B cell (primary cell): ENCODE measurements at places on chromosomes 1 and 21.

DNA sequence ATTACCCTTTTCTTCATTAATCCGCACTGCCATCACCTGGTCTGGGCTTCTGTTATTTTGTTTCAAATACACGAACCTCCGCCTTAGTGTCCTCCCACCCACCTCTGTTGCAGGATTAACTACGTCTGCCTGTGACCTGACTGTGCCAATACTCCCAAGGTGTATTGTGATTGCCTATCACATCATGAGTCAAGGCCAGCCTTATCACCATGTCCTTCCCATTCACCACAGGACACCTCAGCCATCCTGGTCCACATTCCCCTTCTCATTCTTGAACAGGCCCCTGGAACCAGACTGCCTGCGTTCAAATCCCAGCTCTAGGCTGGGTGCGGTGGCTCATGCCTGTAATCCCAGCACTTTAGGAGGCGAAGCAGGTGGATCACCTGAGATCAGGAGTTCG lies 14.4 kb downstream of the F11R start:
- DNase-seq, result no peak

DNA sequence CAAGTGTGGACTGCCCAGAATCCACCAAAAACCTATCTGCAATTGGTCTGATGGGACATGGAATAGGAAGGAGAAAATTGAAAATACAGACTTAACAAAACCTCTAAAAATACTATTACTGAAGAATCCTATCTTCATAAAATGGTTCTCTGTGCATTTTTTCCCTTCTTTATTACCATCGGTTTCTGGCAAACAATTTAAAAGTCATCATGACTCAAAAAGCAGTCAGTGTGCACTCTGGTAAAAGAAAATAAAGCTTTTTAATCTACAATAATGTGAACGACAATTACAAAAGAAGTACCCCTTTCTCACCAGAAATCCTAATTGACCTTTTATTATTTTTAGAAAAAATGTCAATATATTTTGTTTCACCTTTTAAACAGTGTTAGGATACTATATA lies 186.3 kb downstream of the TPR start:
- no peak for DNase-seq

- no peak for DNase-seq
Observed at GRCh38 chr1:178564086-178564782, 51.3 kb downstream of the TEX35 start.

- no peak for DNase-seq
Observed at GRCh38 chr1:168433238-168433637, 110.6 kb downstream of the XCL2 start.

DNA sequence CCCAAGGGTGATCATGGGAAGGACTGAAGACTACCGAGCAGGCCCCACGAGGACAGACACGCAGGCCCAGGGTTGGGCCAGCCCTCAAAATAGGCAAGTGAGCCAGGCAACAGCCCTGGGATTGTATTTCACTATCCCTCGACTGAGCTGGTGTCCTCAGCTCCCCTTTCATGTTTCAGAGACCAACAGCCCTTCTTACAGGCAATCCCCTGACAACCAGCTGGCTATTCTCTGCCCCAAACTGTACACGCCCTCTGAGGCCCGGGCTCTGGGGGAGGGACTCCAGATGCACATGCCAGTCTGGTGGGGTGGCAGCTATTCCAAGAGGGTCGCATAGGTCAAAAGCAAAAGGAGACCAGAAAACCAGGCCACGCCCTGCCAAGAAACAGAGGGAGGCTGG lies 243.0 kb downstream of the TOMM20 start:
- no peak for DNase-seq

DNA sequence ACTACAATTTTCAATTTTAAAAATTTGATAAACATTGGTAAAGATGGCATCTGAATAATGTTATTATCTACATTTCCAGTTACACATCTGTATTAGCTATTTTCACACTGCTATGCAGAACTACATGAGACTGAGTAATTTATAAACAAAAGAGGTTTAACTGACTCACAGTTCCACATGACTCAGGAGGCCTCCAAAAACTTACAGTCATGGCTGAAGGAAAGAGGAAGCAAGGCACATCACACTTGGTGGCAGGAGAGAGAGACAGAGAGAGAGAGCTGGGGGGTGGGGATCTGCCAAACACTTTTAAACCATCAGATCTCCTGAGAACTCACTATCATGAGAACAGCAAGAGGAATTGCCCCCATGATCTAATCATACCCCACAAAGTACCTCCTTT lies 850.0 kb downstream of the LTN1 start:
- no peak for DNase-seq

- DNase-seq, result no peak
Observed at GRCh38 chr1:162734047-162734446, 56.5 kb upstream of the HSD17B7 start.

GRCh38 chr1:59766227-59766855 lies 48.4 kb upstream of the HOOK1 start:
- DNase-seq, result no peak

DNA sequence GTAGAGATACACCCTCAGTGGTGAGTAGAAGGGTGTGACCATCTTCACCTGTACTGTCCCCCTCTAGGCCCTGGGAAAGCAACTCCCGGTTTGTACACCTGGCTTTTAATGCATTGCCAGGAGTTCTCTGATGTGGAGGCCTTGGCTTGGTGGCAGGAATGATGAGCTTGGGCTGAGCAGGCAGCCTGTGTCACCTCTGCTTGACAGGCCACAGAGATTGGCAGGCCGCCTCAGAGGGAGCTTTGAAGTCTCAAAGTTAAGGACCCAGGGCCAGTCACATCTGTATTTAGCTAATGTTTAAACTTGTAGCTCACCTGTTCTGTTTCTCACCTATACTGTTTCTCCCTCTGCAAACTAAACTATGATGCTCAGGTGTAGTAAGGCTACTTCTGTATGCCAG lies 28.5 kb downstream of the HUNK start:
- no peak for DNase-seq

DNA sequence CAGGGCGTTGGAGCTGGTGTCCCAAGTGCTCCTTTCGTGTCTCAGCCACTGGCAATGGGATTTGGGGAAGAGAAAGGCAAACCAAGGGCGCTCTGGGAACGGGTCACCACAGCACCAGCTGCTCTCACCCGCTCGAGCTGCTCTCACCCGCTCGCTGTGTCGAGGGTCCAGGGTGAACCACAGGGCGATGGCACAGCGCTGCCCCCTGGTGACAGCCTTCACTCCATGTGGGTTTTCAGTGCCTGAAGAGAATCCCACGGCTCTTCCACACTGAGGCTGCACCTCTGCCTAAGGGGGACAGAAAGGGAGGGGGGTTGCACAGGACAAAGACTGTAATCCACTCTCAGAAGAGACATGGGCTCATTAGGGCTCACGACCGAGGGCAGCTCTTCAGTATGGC lies 7.1 kb upstream of the CLDN19 start:
- DNase-seq, result peak; percentile 56

GRCh38 chr1:212285685-212286555 lies 710 bp downstream of the PPP2R5A start:
- peak; percentile 85 for DNase-seq

- no peak for DNase-seq
Observed at GRCh38 chr1:234901491-234902049, 227.1 kb downstream of the TOMM20 start.

DNA sequence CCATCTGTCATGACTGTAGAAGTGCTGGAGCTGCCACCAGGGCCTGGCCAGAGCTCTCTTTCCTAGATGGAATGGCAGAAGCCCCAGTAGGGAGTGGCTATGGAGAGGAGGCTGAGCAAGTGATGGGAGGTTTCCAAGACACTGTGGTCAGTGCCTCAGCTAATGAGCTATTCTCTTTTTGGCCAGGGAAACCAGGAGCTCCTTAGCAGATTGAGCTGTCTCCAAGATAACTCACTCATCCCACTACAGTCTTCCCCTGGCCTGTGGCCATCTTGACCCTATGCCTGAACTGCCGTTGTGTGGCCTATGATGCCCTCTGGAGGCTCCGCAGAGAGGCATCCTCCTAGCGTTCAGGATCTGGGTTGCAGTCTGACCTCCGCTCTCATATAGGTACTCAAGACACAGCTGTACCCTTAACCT lies 60.5 kb downstream of the ERI3 start:
- no peak for DNase-seq

GRCh38 chr21:14541841-14542490 lies 4.1 kb downstream of the SAMSN1 start:
- peak; percentile 55 for DNase-seq

- DNase-seq, result no peak
Observed at GRCh38 chr1:87213135-87213515, 115.6 kb upstream of the LMO4 start.

GRCh38 chr1:244361764-244362473 lies 89.8 kb downstream of the ADSS2 start:
- no peak for DNase-seq

DNA sequence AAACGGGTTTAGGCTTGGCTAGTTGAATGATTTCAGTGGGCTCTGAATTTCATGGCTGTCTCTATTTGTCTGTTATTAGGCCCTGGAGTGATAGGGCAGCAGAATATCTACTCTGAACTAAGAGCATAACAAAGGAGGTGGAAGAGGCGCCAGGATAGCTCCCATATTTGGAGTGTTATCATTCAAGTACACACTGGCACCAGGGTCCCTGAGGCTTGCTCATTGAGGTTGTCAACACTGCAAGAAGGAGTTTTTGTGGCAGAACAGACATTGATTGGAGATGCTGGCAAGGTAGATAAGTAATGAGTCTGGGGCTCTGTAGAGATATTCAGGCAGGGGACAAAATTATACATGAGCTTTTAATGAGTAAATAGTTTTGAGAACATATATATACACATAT lies 1748.4 kb downstream of the MRPL39 start:
- DNase-seq, result no peak

DNA sequence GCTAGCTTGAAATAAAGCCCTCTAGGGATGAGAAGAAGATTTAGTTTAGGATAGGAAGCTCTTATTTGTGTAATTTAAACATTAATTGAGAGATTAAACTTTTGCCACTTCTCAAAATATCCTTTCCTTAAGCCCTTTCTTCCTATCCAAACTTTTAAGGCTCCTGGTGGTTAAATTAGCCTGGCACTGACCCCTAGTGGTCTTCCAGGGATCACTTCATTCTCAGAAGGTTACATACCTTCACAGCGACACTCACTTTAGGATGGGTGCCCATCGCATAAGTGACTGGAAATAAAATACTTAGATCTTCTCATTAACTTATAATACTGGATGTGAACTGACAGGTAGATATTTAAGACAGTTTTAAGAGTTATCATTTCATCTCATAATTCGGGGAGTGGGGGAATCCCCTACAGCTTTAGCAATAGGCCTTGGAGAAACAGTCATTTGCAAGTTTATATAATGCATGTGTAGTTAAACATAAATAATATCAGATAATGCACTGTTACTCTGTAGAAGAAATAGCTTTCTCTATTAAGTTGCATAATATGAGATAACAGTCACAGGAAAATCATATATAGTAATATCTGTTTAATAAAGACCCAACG lies 7.4 kb downstream of the LHX9 start:
- DNase-seq, result peak; percentile 66

DNA sequence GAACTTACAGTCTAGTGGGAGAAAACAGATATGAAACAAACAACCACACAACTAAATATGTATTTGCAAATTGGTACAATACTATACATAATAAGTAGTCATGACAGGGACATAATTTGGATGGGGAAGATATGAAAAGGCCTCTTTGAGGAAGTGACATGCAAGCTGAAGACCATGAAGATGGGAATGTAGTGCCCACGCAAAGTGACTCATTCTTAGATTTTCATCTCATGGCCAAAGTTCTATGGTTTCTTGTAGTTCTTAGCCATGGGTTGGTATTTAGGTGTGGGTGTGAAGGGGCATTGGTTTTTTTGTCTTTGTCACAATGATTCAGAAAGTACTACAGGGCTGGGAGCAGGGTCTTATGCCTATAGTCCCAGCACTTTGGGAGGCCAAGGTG lies 105.4 kb upstream of the FAM78B start:
- DNase-seq, result no peak

DNA sequence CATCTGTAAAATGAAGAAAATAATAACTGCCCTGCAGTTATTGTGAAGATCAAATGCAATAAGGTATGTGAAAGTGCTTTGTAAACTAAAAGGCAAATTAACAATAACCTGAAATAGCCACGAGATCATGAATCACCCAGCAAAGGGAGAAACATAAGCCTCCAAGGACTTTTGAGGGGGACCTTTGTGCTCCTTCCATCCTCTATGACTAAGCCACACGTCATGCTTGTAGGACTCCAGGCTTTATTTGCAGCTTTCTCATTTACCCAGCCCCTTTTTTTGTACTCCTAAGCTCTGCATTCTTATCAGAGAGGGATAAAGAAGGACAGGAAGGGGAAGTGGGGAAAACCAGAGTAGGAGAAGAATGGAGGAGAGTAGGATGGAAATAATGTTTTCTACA lies 115.1 kb downstream of the PROX1 start:
- DNase-seq, result no peak

DNA sequence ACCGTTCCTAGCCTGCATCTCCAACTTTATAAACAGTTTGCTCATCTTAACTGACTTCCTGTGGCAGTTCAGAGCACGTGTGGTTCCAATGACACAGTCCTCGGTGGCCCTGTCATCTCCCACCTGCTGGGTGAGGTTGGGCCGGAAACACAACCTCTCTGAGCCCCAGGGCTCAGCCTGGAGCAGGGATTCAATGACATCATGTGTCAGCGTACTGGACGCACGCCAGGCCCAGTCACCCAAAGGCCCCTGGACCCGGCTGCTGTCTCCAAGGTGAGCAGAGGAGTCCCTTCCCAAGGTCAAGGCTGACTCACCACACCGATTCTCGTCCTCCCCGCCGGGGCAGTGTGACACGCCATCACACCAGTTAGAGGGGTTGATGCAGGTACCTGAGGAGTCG lies 19.9 kb downstream of the TMPRSS2 start:
- DNase-seq, result no peak

DNA sequence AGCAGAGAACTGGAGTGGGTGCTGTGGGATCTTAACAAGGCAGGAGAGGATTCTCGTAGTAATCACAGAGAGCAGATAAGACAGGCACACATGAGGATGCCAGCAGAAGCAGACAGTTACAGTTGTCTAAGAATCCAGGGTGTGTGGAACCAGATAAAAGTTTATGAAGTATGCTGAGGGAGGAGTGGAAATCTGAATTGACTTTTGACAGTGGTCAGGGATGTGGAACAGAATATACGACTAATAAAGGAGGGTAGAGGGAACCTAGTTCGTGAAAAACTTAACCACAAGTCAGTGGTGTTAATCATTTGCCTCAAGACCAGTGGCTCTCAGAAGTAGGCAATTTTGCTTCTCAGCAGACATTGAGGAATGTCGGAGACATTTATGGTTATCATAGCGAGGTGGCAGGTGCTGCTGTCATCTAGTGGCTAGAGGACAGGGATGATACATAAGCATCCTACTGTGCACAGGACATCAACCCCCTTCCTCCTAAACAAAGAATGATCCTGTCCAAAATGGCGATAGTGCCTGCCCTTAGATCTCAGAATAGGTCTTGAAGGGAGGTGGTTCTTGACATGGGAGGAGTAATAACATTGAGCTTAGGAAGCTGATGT lies 3.0 kb downstream of the LRRC8D start:
- no peak for DNase-seq

DNA sequence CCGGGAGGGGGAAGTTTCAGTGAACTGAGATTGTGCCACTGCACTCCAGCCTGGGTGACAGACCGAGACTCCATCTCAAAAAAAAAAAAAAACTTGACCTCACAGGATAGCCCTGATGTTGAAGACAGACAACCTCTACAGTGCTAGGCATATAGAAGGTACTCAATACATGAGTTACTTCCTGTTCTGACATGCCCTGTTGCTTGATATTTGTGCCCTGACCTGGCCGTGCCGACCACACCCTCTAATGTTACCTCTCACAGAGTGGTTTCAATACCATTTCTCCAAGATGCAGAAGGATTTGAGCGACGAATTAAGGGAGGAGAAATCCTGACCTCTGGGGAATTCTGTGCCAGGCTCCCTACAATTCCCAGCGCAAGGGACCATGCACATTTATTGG lies 5.2 kb downstream of the PTAFR start:
- peak; percentile 46 for DNase-seq

- no peak for DNase-seq
Observed at GRCh38 chr1:89298461-89298860, 25.8 kb upstream of the GBP5 start.
